Kidney capillary endothelial cell (primary cell): ENCODE measurements at places on chromosomes 7 and 10.

- DNase-seq, result no peak
Measured at GRCh38 chr7:134845461-134845860, 66.0 kb downstream of the CALD1 start.

DNA sequence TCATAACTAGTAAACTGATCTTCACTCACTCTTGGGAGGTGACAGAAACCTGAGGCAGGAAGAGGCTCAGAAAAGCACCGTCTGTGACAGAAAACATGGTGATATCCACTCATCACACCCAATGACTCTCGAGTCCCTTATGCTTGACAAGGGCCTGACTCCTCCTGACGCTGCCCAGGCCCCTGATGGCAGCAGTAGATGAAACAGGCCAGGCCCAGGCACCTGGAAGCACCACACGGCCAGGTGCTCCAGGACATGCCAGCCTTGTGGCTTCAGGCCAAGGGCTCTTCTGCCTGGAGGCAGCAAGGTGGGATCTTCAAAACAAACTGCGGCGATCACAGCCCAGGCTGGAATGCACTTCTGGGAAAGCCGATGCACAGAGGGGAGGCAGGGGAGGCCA lies 89.3 kb downstream of the MAD1L1 start:
- no peak for DNase-seq

DNA sequence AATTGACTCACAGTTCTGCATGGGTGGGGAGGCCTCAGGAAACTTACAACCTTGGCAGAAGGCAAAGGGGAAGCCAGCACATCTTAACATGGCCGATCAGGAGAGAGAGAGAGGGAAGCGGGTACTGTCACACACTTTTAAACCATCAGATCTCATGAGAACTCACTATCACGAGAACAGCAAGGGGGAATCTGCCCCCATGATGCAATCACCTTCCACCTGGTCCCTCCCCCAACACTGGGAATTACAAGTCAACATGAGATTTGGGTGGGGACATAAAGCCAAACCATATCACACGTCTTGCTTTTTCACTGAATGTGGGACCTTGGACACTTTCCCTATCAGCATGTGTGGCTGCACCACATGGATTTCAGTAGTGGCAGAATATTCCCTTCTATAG lies 9.0 kb upstream of the AKR1E2 start:
- DNase-seq, result no peak

GRCh38 chr10:122186816-122187810 lies 84.0 kb upstream of the BTBD16 start:
- no peak for DNase-seq

DNA sequence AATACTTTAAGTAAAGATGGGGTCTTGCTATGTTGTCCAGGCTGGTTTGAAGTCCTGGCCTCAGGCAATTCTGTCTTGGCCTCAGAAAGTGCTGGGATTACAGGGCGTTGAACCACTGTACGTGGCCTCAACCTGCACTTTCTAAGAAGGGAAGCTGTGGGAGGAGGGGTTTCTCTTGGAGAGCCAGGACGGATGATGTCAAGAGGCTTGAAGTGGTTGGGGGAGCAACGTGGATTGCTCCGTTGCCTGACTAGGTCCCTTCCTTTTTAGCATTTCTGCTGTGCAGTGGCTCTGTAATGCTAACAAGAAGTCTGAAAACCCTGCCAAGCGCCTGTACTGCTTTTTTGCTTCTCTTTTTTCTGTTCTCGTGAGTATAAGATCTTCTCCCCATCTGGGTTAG lies 7.2 kb downstream of the BUD23 start:
- no peak for DNase-seq

DNA sequence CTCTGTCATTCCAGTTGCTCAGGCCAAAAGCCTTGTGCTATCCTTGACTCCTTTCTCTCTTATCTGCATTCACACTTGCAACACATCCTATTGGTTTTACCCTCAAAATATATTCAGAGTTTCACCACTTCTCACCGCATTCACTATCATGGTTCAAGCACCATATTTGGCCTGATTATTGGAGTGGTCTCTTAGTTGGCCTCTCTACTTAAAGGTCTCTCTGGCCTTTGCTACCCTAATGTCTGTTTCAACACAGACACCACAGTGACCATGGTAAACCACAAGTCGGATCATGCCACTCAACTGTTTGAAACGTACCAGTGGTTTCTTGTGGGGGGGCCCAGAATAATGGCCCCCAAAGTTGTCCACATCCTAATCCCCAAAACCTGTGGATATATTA lies 15.2 kb upstream of the PDZD8 start:
- DNase-seq, result no peak

GRCh38 chr10:5559642-5560141 lies 34.9 kb downstream of the CALML3 start:
- no peak for DNase-seq

- no peak for DNase-seq
Measured at GRCh38 chr10:3681642-3682554, 103.1 kb downstream of the KLF6 start.

- no peak for DNase-seq
Measured at GRCh38 chr10:119867317-119867716, 5.3 kb downstream of the MCMBP start.

DNA sequence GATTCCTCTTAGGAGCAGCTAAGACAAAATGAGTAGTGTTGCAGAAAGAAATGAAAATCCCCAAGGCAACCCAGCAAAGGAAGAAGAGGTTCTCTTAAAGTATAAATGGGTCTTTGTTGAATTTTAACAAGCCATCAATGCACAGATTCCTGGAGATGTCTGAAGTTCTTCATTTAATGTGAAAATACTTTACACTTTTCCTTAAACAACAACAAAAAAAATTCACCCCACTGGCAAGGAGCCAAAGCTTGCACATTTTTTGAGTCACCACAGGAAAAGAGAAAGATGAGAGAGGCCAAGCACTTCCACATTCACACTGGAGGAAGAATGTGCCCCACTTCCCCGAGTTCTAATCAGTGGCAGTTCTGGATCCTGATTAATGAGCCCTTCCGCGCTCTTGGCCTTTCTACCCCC lies 286.4 kb upstream of the MEOX2 start:
- DNase-seq, result peak; percentile 70

DNA sequence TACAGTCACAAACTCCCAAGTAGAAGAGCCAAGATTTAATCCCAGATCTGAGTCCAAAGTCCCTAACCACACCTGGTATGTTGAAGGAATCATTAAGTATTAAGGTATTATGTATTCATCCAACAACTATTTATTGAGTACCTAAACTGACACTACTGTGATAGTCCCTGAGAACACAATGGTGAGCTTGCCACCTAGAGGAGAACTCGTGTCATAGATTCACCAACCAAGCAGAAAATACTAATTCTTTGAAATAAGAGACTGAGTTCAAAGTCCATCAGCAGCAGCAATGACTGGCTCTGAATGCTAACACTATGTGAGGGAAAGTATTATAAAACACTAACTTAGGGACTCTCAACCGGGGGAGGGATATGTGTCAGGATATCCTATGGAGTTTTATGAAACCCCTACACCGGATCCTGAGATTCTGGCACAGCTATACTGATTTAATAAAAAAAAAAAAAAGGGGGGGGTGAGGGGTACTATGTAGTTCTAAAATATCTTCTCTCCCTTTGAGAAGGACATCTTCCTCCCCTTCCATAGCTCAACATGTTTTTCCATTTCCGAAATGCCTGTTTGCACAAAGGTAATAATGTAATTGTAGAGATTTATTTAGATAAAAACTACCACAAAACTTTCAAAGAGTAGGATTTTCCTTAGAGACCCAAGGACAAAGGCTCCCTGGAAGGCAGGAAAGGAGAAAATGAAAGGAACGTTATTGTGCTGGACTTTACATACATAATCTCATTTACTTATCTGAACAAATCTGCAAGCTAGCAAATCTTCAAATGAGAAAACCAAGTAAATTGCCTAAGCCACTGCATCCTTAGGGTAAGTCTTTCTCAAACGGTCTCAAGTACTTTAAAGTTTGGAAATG lies 1.6 kb downstream of the NCOA4 start:
- peak; percentile 64 for DNase-seq

- DNase-seq, result no peak
Measured at GRCh38 chr7:92714280-92714679, 122.1 kb downstream of the CDK6 start.

- no peak for DNase-seq
Measured at GRCh38 chr10:6047847-6048246, 14.3 kb downstream of the IL2RA start.

DNA sequence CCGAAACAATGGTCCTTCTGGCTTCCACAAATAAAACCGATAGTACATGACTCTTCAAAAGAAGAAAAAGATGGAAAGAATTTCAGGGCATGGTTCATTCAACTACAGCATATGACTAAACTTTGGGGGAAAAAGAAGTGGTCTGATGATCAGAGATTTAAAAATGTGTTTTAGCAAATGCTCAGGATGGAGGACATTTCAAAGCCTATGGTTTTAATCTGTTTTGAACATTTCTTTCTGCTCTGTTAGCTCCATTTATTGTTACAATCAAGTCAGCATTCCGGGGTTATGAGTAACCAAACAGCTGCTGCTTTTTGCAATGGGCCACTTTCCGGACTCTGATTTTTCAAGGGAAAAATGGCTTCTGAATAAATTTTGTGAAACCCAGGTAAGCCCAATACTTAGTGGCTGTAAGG lies 142.4 kb downstream of the CUBN start:
- no peak for DNase-seq

DNA sequence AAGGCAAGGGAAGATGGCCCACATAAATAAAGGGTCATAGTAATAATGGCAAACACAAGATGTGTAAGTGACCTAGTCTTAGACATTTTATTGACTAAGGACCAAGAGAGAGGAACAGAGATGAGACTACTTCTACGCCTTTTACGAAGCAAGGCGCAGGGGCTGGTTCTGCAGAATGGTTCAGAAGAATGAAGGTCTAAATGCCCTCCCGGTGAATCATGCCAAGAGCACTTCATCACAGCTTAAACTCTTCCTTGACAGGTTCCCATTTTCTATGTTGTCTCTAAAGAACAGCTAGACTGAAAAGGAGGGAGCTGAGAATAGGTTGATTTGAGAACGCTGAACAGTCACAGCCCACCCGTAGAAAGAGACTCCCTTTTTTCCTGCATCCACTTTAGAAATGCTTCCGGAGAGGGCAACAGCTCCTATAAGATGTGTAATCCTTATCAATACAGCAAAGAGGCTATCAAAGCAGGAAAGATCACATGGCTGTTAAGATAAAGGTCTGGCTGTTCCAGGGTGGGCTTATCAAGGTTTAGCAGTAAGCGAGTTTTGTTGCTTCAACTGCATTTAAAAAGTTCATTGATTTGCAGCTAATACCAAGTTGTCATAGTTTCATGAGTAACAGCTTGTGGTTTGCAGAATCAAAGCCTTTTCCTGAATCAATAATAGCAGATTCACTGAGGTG lies 93.4 kb upstream of the AUTS2 start:
- no peak for DNase-seq

DNA sequence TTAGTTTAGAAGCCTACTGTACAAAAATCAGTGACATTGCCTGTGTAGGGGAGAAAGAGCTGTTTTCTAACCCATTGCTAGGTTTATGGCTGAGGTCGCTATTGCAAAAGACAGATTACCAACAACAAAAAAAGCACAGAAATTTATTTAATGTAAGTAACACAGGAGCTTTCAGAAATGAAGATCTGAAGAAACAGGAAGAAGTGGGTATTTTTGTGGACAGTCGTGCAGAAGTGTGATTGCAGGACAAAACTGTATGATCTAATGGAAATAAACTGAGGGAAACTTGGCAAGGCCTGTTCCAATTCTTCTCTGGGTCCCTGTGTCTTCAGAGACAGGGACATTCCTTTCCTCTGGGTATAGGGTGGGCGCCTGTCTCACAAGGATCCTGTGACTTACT lies 87.4 kb downstream of the APBB1IP start:
- no peak for DNase-seq

DNA sequence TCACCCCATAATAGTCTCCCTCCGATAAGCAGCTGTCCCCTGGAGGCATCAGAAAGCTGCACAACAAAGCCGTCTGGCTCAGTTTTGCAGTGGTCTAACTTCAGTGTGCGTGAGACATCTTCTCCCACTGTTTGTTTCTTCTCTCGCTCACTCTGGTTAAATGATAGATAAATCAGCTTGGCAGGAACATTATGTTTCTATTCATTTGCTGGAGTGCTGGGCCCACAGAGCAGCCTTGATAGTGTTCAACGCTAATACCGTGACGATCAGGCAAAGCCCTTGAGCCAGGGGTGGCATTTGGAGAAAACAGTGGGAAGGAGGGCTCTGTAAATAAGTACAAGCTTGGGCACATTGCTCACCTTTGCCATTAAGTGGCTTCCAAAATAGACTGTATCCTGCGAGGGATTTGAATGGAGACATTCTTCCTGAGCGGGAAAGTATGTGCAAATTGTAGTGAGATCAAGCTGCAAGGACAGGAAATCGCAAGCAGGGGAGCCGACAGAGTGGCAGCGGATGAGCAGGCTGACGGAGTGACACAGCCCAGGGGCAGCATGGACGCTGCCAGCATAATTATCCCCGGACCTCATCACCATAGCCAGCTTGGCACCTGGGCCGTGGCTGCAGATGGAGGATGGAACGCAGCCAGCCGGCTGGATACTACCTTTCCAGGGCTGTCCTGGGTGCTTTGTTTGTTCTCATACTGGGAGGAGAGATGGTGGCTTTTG lies 256.8 kb upstream of the FZD8 start:
- DNase-seq, result no peak

- no peak for DNase-seq
Measured at GRCh38 chr10:26478061-26478460, 39.9 kb downstream of the APBB1IP start.

DNA sequence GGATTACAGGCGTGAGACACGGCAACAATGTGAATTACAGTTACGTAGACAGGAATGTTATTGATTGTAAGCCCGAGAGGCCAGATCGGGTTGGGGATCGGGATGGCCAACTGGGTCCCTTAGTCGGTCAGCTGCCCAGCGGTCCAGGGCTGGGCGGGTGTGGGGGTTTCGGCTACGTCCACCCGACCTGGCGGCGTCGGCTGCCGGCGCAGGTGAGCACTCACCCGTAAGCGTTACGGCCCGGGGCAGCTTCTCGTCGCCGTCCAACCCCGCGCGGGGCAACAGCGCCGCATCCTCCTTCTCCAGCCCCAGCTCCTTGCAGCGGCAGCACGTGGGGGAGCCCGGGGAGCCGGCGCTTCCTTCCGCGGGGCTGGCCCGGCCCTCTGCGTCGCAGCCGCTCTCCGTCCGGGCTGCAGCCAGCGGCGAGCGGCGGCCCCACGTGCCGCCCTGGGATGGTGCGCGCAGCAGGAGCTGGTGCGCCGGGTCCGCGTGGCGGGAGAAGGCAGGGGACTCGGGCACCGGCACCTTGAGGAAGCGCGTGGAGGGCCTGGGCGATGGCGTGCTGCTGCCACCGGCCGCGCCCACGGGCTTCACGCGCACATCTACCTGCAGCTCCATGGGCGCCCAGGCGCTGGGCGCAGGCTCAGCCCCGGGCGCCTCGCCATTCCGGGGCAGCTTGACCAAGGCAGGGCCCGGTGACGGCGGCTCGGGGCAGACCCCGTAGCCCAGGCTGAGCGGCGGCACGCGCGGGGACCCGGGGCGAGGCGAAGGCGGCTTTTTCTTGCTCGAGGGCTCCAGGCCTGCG lies 609 bp downstream of the KLRG2 start:
- no peak for DNase-seq

DNA sequence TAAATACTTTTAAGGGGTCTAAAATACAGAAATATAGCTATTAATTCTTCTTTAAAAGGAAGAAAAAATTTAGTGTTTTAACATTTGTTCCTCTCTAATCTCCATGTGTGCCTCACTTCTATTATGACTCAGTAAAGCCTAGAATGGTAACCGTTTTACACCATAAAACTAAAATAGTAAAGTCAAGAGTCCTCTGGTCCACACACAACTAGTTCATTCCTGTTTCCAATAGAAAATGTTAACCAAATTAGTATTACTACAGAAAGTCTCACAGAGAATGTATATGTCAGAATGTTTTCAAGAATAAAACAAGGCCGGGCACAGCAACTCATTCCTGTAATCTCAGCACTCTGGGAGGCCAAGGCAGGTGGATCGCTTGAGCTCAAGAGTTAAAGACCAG lies 55.8 kb downstream of the CNOT4 start:
- no peak for DNase-seq
